ENCODE measurements at places on chromosomes 16 and 17.

DNA sequence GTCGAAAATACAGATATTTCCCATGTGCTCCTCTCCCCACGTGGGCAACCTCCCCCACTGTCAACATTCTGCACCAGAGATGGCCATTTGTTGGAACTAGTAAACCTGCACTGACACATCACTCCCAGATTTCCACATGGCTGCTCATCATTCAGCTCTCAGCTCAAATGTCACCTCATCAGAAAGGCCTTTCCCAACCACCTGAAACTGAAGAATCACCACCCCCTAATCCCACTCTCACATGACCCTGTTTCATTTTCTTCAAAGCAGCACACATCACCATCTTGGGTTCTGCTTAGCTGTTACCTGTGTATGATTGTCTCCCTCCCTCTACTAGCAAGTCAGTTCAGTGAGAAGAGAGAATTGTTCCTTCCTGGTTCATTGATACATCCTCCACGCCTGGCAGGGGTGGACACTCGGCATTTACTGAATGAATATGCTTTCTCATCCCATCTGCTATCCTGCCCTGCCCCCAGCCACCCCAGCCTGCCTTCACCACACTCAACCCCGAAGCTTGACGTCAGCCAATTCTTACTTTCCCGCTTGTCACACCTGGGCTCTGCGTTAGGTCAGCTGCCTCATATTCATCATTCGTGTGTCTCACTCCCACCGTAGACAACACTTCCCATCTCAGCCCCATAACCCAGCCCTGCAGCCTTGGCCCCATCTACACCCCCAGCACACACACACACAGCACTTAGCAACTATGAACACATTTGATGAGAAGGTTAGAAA, 1.5 kb downstream of the C17orf114 start:
- DNase-seq: no peak

DNA sequence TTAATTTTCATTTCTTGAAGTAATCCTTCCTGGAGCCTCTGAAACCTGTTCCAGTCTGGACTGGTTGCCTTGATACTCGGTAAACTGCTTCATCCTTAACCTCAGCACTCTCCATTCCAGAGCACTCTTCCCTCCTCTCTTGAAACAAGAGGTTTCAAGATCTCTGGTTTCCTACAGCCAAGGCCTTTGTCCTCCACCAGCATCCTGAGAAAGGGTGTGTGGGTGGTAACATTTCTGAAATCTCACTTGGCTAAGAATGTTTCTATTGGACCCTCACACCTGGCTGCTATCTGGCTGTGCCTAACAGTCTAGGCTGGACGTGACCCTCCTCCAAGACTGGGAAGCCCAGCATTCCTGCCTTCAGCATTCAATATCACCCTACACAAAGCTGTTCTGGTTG, 99.7 kb downstream of the CYTH1 start:
- no peak for DNase-seq

DNA sequence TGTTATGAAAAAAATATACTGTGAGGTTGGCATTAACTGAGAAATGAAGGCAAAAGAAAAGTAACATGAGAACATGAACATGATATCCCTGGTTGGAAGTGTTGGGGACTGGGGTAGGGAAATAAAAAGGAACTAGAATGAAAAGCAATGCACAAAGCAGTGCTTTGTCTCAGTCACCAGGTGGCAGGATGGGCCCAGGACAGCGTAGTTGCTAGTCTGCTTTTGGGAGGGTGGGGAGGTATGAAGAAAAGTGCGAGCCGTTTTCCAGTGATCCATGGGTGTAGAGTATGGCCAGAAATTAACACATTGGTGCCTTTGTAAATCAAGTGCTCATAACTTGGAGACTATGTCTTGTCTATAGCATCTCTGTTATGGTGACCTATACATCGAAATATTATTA, 662.5 kb upstream of the SALL1 start:
- DNase-seq: peak; percentile 76

- DNase-seq: no peak
These were observed 72.5 kb downstream of the C16orf95 start for GRCh38 chr16:87244636-87245197.

- DNase-seq: no peak
These were observed 44.7 kb downstream of the REXO5 start for GRCh38 chr16:20850981-20851380.

DNA sequence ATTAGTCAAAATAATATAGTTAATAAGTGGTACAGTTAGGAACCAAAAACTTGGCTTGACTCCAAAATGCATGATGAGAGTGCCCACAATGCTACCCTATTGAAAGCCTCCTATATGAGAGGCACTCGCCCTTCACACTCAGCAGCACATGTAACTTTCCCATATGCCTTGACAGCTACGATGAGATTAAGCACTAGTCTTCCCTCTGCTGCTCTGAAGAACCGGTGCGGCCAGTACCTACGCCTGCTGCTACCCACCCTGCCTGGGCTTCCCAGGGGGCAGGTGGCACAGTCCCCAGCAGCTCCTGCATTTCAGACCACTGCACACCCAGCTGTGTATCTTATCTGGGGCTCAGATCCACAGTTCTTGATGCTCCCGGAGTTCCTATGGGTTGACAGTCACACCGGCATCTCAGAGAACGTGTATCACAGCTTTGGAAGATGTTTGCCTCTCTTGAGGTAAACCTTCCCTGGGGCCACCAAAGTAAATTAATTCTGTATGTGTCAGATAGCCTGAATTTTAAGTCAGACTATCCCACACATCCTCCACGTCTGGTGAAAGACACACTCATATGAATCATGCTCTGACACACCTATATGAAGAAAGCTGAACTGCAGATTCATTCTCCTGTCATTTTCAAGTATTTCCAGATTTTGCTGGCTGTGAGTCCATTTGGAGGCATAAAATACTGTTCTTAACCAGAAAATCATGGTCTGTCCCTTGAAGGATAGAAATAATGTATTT, 77.8 kb downstream of the MYH10 start:
- no peak for DNase-seq

DNA sequence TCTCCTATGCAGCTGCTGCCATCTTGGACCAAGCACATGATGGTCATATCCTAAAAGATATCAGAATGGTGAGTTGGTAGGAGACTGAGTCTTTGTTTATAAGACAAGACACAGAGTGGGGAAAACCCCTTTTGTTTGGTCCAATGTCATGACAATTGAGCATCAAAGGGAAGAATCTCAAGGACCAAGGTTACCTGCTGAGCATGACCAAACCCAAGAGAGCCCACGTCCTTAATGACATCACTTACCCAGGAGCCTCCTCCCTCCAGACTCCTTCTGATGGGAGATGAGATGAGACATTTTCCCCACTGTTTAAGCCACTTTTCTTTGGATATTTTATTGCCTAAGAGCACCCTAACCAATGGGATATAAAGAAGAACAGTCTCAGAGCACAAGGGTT, 478.1 kb downstream of the NPIPA7 start:
- DNase-seq: peak; percentile 56

- DNase-seq: no peak
These were observed 1.7 kb downstream of the ADCY9 start for GRCh38 chr16:4114257-4115208.

DNA sequence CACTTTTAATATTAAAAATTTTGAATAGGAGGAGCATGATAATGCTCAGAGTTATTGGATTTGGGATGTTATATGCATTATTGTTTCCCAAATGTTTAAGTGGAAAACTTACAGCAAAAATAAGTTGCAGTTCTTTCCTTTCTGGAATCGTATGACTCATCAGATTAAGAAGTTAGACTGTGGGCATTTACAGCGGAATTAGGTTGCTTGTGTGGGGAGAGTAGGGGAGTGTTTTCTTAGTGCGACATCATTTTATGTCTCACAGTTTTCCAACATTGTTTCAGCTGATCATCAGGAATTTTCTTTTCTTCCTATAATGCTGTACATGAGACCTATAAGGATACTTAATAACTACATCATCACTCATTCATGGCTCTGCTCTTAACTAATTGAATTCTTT, 1631.8 kb downstream of the CDH8 start:
- no peak for DNase-seq

- DNase-seq: peak; percentile 28
These were observed 3.7 kb upstream of the SLC6A2 start for GRCh38 chr16:55651841-55652824.

DNA sequence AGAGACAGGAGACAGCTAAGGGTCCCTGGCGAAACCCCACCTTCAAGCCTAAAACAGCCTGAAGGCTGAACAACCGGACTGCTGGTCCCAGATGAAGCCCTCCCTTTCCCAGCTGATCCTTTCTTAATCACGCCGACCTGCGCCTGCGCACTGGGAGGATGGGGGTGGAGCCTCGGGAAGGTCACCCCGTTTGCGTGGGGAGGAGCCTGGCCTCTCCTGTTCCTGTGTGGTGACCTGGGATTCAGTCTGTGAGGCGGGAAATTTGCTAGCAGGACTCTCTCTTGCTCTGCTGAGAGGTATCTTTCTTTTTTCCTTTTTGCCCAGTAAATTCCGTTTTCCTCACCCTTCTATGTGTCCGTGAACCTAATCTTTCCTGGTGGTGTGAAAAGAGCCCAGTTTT, 9.6 kb downstream of the FAM20A start:
- peak; percentile 84 for DNase-seq

- no peak for DNase-seq
These were observed 7.5 kb downstream of the CACNG1 start for GRCh38 chr17:67051837-67052236.

DNA sequence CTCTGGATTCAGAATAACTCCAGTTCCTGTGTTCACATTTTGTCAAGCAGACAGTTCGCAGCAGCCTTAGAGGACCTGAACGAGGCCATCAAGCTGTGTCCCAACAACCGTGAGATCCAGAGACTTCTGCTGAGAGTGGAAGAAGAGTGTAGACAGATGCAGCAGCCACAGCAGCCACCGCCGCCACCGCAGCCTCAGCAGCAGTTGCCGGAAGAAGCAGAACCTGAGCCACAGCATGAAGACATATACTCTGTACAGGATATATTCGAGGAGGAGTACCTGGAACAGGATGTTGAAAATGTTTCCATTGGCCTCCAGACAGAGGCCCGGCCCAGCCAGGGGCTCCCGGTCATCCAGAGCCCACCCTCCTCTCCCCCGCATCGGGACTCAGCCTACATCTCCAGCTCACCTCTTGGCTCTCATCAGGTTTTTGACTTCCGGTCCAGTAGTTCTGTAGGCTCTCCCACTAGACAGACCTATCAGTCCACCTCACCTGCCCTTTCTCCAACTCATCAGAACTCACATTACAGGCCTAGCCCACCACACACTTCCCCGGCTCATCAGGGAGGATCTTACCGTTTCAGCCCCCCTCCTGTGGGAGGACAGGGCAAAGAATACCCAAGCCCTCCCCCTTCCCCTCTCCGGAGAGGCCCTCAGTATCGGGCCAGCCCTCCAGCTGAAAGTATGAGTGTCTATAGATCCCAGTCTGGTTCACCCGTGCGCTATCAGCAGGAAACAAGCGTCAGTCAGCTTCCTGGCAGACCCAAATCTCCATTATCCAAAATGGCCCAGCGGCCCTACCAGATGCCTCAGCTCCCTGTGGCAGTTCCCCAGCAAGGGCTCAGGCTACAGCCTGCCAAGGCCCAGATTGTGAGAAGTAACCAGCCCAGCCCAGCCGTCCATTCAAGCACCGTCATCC, 25.9 kb downstream of the CYB561 start:
- no peak for DNase-seq

- peak; percentile 81 for DNase-seq
These were observed 49.4 kb downstream of the BEAN1 start for GRCh38 chr16:66476328-66477027.

DNA sequence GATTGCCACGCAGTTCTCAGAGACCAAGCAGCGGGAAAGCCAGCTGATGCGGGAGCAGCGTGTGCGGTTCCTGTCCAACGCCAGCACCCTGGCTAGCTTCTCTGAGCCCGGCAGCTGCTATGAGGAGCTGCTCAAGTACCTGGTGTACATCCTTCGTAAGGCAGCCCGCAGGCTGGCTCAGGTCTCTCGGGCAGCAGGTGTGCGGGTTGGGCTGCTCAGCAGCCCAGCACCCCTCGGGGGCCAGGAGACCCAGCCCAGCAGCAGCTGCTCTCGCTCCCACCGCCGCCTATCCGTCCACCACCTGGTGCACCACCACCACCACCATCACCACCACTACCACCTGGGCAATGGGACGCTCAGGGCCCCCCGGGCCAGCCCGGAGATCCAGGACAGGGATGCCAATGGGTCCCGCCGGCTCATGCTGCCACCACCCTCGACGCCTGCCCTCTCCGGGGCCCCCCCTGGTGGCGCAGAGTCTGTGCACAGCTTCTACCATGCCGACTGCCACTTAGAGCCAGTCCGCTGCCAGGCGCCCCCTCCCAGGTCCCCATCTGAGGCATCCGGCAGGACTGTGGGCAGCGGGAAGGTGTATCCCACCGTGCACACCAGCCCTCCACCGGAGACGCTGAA, 15.2 kb downstream of the CACNA1G start:
- DNase-seq: no peak

DNA sequence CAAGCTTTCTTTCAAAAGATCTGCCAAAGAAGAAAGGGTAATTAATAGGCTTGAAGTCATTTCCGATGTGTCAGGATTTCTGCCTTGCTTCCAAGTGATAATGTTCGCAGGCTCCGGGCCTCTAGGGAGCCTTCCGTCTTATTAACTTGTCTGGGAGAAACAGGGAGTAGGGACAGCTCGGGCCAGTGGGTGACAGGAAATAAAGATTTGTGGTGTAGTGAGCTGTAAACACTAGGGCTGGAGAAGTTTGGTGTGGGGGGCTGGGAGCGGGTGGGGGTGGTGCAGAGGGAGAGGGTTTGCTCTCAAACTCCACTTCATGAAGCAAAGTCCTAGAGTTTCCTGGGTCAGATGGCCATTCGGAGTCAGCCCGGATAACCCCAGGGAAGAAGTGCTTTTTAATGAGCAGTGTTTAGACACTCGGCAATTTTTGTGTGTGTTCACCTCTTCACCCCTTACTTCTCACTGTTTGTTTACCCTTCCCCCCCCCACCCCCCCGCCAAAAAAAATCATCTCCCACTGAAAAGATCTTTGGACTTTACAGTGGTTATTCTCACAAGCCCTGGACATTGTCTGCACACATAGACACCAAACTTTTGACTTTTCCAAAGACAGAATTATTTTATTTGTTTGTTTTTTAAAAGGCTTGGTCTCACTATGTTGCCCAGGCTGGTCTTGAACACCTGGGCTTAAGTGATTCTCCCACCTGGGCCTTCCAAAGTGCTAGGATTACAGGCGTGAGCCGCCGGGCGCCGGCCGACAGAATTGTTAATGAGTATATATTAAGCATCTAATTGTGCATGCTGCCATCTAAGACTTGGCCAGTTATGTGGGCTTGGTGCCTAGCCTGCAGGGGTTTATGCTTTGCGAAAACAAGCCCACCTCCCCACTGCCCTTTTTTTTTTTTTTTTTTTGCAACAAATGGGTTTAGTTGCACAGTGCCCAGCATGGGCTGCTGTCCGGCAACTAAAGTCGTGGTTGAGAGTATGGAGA, 196.4 kb downstream of the CCDC182 start:
- DNase-seq: peak; percentile 77
